ENCODE measurements at places on chromosomes 3 and 15.

- no peak for DNase-seq
Measured at GRCh38 chr3:114800272-114801031, 346.6 kb downstream of the ZBTB20 start.

DNA sequence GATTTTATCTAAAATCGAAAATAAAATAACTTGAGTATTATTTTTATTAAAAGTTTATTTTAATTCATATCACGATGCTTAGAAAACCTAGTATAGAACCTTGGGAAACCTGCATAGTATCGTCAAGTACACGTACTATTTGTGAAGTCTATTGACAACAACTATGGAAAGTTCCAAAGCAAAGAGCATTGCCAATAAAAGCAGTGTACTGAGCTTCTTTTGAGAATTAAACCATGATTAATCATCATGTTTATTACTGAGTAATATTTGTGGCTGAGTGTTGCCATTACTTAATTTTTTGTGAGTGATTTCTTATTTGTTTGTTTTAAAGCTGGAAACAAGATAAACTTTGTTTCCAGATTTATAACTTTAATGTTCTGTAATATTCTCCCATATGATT lies 674.1 kb downstream of the CADM2 start:
- DNase-seq: no peak

DNA sequence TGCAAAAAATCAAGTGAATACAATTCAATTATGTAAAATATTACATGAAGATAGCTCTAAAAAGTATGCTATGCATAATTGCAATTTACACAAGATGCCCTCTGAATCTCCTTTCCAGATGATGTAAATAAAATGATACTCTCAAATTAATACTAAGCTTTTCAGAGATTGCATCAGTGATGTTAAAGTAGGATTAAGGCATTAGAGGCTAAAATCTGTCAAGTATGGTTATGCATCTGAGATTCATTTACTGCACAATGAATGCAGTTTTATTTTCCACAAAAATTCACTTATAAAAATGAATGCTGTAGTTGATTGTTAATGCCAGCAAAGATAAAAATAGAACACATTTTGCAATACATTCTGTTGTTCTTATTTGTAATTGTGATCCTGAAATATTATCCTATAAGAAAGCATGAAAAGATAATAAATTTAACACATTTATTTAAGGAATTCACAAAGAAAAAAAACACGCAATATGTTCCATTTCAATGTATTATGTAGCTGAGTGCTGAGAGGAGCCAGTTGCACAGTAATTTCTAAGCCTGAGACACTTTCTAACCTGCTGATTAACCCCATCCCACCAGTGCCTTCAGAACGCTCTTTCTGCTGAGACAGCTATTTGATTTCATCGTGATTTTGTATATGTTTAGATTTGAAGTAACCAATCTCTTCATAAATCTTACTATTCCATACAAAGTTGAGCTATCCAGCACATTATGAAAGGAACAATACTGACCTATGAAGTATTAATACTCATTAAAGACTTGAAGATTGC lies 224.4 kb downstream of the CADM2 start:
- DNase-seq: no peak

DNA sequence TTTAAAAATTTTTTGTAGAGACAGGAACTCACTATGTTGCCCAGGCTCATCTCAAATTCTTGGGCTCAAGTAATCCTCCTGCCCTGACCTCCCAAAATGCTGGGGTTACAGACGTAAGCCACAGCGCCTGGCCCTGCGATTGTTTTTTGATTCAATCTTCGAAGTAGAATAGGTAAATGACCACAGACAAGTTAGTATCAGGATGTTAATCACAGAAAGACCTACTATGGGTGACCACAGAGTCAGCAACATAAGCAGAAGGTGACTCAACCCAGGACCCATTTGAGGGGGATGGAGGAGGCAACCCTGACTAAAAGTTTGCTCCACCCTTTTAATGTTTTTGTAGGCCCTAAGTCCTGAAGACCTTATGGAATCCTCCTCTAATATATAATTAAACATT lies 10.0 kb upstream of the USP3 start:
- DNase-seq: no peak

DNA sequence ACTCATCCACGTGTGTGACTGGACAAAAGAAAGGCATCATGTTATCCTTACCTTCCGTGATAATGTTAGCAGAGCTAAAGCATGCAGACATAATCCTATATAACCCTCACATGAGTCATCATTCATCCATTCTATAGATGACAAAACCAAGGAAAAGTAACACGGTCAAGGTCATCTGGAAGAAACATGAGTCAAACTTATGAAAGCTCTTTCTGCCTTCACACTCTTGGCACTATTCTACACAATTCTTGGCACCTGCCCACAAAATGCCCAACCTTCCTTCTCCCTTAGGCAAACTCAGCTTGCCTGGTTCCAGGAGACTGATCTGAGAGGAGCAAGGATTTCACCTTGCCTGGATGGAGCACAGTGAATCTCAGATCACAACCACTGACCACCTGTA lies 66.9 kb downstream of the PRICKLE2 start:
- no peak for DNase-seq

All from NCI-H187 (cell line).